ENCODE measurements at places on chromosomes 12 and 14.

GRCh38 chr12:62537551-62537950 lies 70.9 kb downstream of the MON2 start:
- no peak for DNase-seq

DNA sequence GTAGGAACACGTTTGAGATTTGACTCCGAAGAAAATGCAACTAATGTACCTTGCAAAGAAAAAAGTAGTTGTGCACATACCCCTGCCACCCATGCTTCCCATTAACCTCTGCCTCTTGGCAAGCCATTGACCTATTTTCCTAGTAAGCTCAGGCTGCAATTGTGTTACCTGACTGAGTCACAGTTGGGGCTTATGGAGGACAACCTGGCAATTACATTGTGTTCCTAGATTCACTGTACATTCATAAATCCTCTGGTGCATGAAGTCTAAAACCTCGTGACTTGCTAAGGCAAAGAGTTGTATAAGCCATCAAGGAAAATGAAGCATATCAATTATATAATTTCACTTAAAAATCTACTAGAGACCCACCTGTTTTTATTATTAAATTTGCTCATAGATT lies 62.0 kb upstream of the DUSP6 start:
- DNase-seq: no peak

DNA sequence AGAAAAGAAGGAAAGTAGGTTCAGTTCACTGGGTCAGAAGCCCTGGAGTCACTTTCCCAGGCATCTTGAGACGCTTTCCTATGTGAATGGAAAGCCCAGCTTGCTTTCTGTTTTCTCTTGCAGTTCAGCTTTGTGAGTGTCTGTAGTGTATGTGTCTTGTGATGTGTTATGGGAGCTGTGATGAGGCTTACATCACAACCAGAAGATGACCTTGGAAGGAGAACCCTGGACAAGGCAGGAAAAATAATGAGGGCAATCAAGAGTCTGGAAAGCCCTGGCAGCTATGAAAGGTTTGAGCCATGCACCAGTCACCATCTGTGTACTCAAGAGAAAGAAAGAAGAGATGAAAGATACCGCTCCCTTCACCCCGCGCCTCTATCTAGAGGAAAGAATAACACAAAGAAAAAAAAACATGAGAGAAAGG lies 35.2 kb upstream of the PTGR2 start:
- no peak for DNase-seq

GRCh38 chr12:96985515-96986362 lies 78.7 kb downstream of the NEDD1 start:
- no peak for DNase-seq

DNA sequence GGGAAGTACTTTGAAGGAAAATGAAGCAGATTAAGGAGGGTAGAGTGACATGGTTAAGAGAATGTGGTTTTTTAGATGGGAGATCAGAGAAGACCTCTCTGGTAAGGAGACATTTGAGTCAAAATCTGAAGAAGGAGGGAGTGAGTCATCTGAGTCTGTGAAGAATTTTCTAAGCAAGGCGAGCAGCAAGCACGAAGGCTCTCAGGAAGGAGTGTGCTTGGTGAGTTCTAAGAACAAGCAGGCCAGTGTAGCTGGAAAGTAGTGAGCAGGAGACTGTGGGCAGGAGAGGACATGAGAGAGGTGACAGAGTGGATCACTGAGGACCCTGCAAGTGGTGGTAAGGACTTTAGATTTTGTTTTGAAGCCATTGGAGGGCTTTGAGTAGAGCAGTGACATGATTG lies 76.3 kb upstream of the FUT8 start:
- DNase-seq: peak; percentile 43

GRCh38 chr12:116959845-116960514 lies 49.2 kb downstream of the FBXW8 start:
- DNase-seq: no peak

- DNase-seq: no peak
These were observed 60.9 kb upstream of the CMKLR1 start for GRCh38 chr12:108400056-108400455.

DNA sequence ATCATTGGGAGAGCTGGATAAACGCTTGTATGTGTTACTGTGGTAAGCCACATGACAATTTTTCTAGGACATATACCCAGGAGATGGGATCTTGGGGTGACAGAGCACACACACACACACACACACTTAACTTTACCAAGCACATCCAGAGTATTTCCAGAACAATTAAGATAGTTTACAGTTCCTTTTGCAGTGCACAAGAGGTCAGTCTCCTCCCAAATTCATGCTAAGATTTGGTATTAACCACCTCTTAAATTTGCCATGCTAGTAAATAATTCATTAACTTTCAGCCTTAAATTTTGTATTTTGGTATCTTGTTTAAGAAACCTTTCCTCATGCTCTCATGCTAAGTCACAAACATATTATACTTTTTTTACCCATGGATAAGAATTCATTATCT lies 33.9 kb upstream of the LIMA1 start:
- no peak for DNase-seq

DNA sequence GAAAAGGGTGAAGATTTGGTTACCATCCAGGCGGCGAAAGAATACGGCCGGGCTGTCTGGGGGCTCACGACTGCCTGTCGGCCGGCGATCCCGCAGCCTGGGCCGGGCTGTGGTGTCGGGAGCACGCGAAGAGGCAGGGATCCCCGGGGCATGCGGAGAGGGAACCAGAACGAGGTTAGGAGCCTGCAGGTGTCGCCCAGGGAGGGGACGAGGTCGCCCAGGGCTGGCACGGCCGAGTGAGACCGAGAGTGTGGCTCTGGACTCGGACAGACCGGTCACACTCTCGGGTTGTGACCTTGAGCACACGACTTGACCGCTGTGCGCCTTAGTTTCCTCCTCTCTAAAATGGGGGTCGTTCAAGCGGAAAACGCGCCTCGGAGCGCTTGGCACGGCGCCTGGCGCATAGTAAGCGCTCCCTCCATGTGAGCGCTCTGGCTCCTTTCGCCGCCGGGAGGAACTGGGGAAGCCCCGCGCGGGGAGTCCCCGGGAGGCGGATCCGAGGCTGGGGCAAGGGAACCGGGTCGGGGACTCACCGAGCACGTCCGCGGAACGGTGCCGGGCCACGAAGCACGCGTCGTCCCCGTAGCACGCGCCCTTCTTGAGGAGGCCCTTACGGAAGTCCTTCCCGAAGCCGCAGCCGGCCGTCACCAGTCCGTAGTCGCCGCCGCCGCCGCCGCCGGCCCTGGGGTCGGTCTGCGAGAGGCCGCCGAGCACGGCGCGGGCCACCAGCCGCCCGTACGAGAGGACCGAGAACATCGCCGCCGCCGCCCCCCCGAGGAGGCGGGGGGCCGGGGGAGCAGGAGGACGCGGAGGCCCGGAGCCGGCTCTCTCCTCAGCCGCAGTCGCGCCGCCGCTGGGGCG lies 612 bp downstream of the PPTC7 start:
- DNase-seq: peak; percentile 79

DNA sequence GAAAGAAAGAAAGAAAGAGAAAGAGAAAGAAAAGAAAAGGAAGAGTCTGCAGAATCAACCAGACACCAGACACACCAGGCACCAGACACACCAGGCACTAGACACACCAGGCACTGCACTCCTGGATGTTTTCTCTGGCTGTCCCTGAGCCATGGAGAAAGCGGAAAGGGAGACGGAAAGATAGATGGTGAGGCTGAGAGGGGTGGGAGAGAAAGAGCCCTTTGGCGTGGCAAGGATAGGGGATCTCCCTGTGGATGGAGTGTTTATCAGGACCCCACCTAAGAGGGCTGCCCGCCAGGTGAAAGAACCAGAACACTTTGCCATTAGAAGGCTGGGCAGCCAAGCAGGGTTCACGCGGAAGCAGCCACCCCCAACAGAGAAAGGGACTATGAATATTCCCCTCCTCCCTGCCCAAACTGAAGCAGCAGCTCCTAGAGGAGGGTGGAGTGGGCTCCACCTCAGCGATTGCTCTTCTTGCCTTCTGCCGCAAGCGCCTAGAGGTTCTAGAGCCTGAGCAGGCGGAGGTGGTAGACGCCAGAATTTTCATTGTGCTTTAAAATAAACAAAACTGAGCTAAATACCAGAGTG lies 13.4 kb downstream of the ST8SIA1 start:
- DNase-seq: no peak

DNA sequence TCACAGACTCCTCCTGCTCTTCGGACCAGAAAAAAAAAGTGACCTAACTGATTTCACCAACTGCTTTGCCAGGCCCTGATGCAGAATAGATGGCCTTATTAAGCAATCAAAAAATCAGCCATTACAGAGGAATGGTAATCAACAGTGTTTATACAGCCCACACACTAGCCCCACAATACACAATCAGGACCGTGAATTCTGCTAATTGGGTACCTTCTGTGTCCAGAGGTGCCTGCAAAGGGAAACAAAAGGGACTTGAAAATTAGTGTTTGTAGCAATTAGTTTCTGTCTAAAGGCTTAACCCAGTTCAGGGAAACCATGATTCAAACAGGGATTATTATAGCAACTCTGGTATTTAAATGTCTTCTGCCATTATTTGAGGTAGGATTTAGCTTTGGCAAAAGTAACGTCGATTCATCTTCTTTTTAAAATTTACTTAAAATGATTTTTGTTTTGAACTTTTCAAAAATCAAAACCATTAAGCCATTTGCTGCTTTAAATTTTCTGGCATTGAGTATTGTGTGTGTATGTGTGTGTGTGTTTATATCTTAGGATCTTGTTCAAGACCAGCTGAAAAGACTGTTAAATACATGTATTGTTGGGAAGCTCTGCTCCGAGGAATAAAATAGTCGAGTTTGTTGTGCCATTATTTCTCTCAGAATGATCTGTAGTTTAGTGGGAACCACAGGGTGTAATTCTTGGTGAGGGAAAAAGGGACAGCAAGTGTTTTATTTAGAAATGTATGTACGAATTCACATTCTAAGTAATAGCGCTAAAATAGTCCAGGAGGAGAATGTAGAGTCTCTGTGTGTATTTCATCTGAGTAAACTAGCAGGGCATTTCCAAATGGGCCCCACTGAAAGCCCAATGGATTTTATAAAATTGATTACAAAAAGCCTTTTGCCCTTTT lies 156.1 kb downstream of the PTCSC3 start:
- DNase-seq: no peak

- DNase-seq: no peak
These were observed 157.4 kb upstream of the FOXG1 start for GRCh38 chr14:28608851-28609828.

GRCh38 chr12:121825041-121825523 lies 21.3 kb downstream of the SETD1B start:
- no peak for DNase-seq

- no peak for DNase-seq
These were observed 5.1 kb downstream of the AMHR2 start for GRCh38 chr12:53428741-53429140.

DNA sequence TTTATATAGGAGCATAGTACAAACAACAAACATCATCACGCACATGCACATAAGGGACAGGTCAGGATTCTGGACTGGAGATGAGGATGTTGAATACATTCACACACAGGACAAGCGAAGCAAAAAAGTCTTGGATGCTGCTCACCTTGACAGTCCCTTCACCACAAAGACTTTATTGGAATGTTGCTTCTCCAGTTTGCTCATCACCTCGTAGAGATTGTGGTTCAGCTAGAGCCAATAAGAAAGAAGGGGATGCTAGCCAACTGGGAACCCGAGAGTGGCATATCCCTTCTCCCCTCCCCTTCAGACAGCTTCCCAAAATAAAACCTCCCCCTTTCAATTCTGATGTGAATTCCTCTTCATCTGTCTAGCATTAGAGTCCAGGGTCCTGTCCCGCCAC lies 25.4 kb upstream of the SMAGP start:
- DNase-seq: no peak
